NCI-H187 treated with DMSO at 0.1 percent for 48 hours (cell line): ENCODE measurements at places on chromosomes 2 and 18.

DNA sequence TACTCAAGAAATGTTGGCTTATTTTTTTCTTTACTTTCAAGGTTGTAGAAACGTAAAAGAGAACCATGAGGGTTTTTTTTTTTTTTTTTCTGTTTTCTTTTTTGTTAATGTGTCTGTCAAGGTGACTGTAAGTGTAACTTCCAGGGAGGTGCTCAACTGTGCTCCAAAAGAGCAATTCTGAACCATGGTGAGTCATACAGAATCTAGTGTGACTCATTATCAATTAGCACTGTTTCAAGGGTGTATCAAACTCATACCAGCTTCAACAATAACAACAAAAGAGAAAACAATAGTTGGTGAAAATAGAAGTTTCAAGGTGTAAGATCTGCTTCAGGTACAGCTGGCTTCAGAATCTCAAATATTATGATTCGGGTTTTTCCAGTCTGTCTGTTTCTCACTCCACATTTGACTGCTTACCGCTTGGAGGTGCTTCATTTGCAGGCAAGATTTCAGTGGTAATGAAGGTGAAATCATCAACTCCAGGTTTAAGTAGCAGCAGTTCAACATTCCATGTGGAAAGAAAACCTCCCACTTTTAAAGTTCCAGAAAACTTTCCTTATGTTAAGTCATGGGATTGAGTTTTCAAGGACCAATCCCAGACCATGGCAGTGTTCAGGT lies 850.6 kb downstream of the CNTNAP5 start:
- no peak for DNase-seq

- DNase-seq: no peak
Measured at GRCh38 chr2:160317181-160318099, 117.4 kb upstream of the ITGB6 start.

- DNase-seq: no peak
Measured at GRCh38 chr2:73112026-73112912, 479 bp downstream of the RAB11FIP5 start.

GRCh38 chr2:881204-881918 lies 69.3 kb upstream of the SNTG2 start:
- no peak for DNase-seq

DNA sequence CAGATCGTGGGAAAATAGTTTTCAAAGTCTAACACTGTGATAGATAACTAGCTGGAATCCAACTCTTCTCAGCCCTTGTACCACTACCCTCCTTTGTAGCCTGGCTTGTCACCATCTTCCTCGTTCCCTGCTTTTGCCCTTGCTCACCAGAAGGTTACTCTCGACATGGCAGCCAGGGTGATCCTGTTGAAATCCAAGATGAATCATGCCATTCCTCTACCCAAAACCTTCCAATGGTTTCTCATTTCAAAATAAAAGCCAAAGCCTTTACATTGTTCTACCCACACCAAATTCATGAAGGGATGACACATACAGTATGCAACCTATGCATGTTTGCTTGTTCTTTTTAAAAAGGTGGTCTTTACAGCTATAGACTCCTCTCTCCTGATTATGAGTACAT lies 45.7 kb downstream of the STAT4 start:
- DNase-seq: no peak

DNA sequence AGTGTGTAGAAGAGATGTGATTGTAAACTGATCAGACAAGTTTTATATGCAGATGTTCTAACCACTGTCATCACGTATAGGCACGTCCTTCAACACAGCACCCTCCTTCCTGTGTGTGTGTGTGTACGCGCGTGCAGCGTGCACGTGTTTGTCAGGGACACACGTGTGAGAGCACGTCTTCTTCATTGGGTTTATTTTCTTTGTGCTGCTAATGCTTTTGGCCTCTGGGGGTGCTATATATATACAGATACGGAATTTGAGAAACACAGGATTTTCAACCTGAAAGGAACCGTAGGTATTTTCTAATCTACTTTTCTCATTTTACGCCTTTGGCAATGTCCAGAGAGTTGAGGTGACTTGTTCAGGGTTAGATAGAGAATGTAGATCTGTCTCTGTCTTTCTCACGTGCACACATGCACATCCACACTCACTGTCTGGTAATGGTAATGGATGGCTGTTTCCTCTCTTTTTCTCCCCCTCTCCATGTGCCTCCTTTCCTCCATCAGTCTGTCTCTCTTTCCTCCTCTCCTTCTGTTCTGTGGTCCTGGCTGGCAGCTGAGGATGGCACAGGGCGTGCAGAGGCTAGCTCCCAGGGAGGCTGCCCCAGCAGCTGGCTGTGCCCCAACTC lies 13.4 kb upstream of the CELF4 start:
- DNase-seq: no peak

DNA sequence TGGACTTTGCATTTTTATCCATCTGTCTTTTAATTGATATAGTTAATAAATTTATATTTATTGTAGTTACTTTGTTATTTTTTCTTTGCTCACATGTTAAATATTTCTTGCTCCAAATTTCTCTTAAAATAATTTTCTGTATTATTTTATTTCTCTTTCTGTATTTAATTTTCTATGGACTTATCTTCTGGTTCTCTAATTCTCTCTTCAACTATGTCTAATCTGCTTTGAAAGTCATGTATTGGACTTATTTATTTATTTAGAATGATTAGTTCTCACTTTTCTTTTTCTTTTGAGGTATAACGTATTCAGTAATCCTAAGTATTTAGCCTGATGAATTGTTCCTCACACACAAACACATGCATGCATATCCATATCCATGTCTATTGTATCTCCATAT lies 53.1 kb downstream of the ASB1 start:
- DNase-seq: no peak

GRCh38 chr2:152546230-152546837 lies 170.9 kb downstream of the PRPF40A start:
- DNase-seq: no peak

- peak; percentile 79 for DNase-seq
Measured at GRCh38 chr2:215619022-215619958, 183.4 kb upstream of the FN1 start.

- DNase-seq: no peak
Measured at GRCh38 chr18:26575865-26576217, 27.5 kb upstream of the KCTD1 start.

DNA sequence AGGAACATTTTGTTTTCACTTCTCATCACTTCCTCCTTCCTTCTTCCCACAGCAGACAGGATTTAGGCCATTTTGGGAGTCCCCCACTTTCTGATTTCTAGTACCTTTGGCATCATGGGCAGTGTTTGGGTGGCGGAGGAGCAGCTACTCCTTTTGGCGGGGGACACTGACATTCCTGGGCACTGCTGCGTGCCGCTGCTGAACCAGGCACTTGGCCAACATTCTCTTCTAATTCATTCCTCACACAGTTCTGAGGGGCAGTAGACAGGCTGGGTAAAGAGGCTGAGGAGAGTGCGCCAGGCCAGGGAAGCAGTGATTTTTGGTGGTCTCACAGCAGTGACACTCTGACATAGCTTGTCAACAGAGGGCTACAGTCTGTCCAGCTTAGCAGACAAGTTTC lies 270.2 kb downstream of the LOXHD1 start:
- DNase-seq: no peak

DNA sequence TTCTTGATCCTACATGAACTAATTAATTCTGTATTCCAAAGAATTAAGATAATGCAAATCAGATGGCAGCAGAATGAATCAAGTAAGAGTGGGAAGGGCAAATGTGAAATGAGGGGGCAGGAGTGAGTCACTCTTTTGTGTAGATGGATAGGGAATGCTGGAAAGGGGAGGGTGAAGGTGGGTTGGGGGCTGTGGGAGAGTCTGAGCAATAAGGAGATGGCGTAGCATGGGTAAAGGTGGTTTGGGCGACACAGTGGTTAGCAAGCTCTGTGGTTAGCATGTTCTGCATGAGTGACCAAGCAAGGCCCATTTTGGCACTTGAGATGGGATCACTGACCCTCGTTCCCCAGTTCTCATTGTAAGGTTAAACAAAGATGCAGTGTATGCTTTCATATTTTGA lies 20.4 kb downstream of the GPD2 start:
- DNase-seq: no peak

- no peak for DNase-seq
Measured at GRCh38 chr2:190927301-190927700, 46.7 kb downstream of the GLS start.

GRCh38 chr2:147904051-147904450 lies 59.2 kb downstream of the ACVR2A start:
- DNase-seq: no peak

DNA sequence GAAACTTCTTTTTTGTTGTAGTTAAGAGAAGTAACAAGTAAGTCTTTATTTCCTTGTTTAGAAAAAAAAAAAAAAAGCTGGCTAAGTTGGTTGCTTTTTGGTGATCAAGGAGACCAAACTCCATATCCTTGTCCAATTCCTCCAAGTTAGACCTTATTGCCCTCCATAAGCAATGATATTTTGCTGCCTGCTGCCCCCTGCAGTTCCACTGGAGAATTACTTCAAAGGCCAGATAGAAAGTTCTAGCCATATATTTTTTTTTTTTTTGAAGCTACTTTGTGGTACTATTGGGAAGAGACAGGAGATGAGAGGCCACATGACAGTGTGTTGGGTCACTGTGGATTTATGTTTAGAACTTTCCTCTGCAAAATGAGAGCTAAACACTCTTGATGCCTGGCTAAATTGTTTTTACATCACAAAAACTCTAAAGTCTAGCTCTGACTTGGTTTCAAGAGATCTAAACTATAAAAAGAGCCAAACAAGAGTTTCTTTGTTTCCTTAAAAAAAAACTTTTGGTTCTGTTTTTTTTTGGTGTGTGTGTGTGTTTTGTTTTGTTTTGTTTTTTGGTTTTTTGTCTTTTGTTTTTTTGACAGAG lies 80.7 kb upstream of the RASGRP3 start:
- no peak for DNase-seq

- no peak for DNase-seq
Measured at GRCh38 chr2:158668001-158668765, 126.9 kb upstream of the DAPL1 start.

- no peak for DNase-seq
Measured at GRCh38 chr2:66364495-66365333, 70.2 kb upstream of the MEIS1 start.

- no peak for DNase-seq
Measured at GRCh38 chr18:5455674-5456073, 88.1 kb downstream of the EPB41L3 start.

GRCh38 chr2:45754131-45755010 lies 102.9 kb downstream of the PRKCE start:
- no peak for DNase-seq

DNA sequence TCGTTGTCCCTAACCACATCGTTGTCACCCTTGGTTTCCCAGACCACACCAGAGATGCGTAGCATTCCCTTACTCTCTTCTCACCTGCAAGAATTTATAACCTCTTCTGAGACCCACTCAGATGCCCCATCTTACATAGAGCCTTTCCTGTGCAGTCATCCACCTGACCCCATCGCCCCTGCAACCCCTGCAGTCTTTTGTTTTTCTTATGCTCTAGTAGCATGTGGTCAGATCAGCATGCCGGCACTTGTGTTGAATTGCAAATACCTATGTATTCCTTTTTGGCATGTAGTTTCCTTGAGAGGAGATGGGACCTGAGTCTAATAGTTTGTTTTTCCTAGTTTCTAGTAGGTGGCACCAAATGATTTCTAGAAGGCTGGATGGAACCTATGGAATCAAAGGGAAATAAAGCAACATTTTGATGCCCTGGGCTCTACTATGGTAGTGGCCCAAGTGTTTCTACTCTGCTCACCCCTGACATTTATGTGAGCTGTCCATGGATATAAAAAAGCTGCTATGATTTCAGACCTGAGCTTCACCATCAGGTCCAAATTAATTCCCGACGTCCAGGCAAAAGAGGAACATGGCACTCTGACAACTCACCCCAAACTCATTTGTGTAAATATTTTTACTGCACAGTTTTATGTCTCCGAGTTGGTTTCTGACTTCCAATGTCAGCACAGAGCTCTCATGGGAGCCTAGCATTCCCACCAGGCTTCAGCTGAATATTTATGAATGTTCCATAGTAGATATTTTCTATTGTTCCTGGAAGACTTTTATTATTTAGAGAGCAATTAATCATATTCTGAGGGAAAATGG lies 143.6 kb downstream of the RNF144A start:
- DNase-seq: no peak

DNA sequence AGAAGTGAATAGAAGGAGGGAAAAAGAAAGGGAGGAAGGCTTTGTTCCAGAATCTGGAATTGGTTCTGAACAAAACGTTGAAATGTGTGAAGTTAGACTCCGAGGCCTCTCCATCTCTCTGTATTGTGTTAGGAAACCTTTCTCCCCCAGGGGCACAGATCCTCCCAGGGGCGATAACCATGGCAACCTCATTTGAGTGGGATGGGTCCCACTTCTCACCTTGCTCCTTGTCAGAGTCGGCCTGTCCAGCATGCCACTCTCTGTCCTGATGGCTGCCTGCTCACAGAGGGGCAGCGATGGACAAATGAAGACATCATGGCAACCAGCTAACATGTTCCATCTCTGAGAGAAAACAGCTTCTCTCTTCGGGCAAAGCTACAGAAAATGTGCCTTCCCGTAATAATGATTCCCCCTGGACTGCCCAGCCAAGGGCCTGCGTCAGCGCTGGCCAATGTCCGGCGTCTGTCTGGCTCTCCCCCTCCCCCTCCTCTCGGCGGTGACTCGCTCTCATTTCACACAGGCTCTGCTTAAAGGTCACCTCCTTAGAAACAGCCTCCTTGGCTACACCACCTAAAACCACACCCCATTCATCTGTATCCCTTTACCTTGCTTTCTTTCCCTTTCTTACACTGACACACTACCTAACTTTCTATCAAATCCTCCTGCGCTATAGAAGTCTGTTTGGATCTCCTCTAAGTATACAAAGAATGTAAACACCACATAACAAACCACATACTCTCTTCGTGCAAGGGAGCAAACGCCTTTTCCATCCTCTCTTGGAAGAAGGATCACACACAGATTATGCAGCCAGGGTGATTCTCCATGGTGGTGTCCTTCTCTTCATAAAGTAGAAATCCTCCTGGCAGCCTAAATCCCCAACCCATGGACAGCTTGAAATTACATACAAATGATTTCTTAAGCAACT lies 32.1 kb upstream of the TTC39C start:
- no peak for DNase-seq

DNA sequence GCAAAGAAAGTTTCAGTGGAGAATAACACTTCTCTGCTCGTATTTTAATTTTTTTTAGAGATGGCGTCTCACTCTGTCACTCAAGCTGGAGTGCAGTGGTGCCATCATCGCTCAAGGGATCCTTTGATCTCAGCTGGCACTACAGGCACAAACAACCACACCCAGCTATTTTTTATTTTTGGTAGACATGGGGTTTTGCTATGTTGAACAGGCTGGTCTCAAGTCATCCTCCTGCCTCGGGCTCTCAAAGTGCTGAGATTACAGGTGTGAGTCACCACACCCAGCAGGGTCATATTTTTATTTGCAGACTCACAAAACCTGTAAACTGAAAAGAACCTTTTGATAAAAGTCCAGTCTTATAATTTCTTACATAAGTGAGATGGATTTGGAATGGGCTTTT lies 2.6 kb downstream of the TRAK2 start:
- no peak for DNase-seq

GRCh38 chr2:64448041-64448426 lies 5.9 kb upstream of the LGALSL start:
- DNase-seq: no peak

- DNase-seq: no peak
Measured at GRCh38 chr2:224938651-224939182, 103.6 kb downstream of the DOCK10 start.

GRCh38 chr2:460861-461260 lies 173.0 kb upstream of the ALKAL2 start:
- no peak for DNase-seq

- DNase-seq: no peak
Measured at GRCh38 chr2:86371527-86371926, 34.1 kb upstream of the REEP1 start.

- no peak for DNase-seq
Measured at GRCh38 chr2:29715655-29716054, 205.7 kb downstream of the ALK start.
